CD4-positive, CD25-positive, alpha-beta regulatory T cell (primary cell): ENCODE measurements at places on chromosomes 5 and 9. TPM values are rescaled to one million over a fixed set of nuclear protein-coding genes. Genes with fewer than 3 reads are reported as not detected.

The WHRN gene
- 1.4 TPM for polyA plus RNA-seq

The XRCC4 gene
- 10.1 TPM for polyA plus RNA-seq

DNA sequence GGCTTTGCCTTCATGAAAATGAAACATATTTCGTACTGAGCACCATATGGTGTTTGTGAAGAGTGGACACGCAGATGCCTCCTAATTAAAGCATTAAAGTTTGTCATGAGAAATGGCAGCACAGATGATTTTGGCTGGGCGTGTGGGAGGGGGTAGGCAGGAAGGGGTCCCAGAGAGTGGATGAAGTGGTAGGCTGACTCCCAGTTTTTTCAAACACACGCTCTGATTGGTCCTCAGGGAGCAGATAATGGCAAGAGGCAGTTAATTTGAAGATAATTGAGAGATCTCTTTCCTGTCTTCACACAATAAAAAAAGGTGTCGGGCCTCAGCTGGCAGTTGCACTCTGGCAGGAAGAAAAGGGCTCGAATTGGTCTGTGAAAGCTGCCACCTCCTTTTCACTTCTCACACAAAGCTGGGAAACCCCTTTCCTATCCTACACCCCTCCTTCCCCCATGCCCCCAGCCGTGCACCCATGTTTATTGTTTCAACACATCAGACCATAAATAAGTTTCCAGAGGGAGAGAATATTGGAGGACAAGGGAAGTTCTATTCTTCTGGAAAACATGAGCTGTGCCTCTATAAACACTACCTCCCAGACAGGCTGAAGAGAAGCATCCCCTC is 429.6 kb downstream of the ARHGEF28 start:
- H3K27ac ChIP-seq: no peak overlapping the region
- DNase-seq: no peak
- no peaks in the 10 kb centered on the region for H3K36me3 ChIP-seq
- no peak overlapping the region for H3K4me3 ChIP-seq
- H3K27me3 ChIP-seq: peaks cover 2% of the 10 kb centered on the region
- no peaks in the 10 kb centered on the region for H3K4me1 ChIP-seq

DNA sequence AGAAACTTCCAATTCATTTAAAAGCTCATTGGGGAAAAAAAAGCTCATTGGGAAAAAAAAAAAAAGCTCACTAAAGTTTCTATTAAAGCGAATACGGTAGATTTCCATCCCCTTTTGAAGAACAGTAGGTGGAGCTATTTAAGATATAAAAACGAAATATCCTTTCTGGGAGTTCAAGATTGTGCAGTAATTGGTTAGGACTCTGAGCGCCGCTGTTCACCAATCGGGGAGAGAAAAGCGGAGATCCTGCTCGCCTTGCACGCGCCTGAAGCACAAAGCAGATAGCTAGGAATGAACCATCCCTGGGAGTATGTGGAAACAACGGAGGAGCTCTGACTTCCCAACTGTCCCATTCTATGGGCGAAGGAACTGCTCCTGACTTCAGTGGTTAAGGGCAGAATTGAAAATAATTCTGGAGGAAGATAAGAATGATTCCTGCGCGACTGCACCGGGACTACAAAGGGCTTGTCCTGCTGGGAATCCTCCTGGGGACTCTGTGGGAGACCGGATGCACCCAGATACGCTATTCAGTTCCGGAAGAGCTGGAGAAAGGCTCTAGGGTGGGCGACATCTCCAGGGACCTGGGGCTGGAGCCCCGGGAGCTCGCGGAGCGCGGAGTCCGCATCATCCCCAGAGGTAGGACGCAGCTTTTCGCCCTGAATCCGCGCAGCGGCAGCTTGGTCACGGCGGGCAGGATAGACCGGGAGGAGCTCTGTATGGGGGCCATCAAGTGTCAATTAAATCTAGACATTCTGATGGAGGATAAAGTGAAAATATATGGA is at the start of gene PCDHGA12:
Gene PCDHGA12 (plus strand): TSS at position 176 of the 782 bp plus-strand sequence. CDS start 253 bp downstream, at position 429.
- no peak within 1 kb of the TSS for H3K4me3 ChIP-seq
- no peak within 1 kb of the TSS for H3K27ac ChIP-seq
- DNase-seq: no peak
- H3K4me1 ChIP-seq: no peaks in the 10 kb centered on the region

- no peak for DNase-seq
- no peak overlapping the region for H3K27ac ChIP-seq
- H3K27me3 ChIP-seq: no peaks in the 10 kb centered on the region
- no peaks in the 10 kb centered on the region for H3K4me1 ChIP-seq
These were observed 6.3 kb upstream of the SLC25A48 start for GRCh38 chr5:135827965-135828781.

The ADRA1B gene
- not detected for polyA plus RNA-seq

The NIM1K gene
- not detected for polyA plus RNA-seq

The SLC4A9 gene
- not detected for polyA plus RNA-seq

The RASEF gene
- not detected for polyA plus RNA-seq

- no peaks in the 10 kb centered on the region for H3K36me3 ChIP-seq
- H3K4me3 ChIP-seq: no peak overlapping the region
- no peaks in the 10 kb centered on the region for H3K4me1 ChIP-seq
- H3K27ac ChIP-seq: no peak overlapping the region
These were observed 74.0 kb downstream of the C9orf85 start for GRCh38 chr9:71985297-71985911.

The CRHBP gene
- polyA plus RNA-seq: not detected

The NME5 gene
- not detected for polyA plus RNA-seq

DNA sequence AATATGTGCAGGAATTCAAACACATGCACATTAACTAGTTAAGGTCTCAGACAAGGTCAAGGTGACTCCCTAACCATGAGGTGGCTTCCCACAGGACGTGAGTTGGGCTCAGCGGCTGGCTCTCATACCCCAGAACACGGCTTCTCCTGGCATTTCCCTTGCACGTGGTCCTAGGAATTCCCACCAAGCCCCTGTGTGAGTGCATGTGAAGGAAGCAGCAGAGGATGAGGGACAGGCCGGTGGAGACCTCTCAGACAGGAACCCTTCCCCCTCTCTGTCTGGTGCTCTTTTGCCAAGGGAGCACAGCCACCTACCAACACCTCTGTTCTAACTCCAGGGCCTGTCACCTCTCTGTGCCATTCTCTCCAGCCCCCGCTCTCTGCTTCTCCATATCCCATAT is 271.0 kb downstream of the FSTL4 start:
- H3K36me3 ChIP-seq: no peaks in the 10 kb centered on the region
- no peak for DNase-seq
- no peak overlapping the region for H3K27ac ChIP-seq
- H3K4me3 ChIP-seq: no peak overlapping the region

DNA sequence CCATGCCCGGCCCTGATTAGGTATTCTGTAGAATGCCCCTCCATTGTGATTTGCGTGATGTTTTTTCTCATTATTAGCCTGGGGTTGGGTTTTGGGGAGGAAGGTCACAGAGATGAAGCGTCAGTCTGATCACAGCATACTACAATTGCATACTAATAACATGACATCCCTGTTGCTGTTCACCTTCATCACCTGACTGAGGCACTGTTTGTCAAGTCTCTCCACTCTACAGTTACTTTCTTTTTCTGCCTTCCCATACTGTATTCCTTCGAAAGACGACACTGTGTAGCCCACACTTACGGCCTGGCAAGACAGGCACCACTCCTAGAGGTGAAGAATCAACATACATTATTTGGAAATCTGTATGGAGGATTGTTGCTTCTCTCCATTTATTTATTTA is 5.5 kb downstream of the ZNF354C start:
- peaks cover 36% of the 10 kb centered on the region for H3K36me3 ChIP-seq
- peaks cover 11% of the 10 kb centered on the region for H3K4me1 ChIP-seq
- H3K4me3 ChIP-seq: no peak overlapping the region
- no peak for DNase-seq

GRCh38 chr5:145778144-145778900 is 56.8 kb downstream of the PRELID2 start:
- DNase-seq: no peak
- no peak overlapping the region for H3K4me3 ChIP-seq
- H3K4me1 ChIP-seq: no peaks in the 10 kb centered on the region
- H3K36me3 ChIP-seq: no peaks in the 10 kb centered on the region
- no peaks in the 10 kb centered on the region for H3K27me3 ChIP-seq

DNA sequence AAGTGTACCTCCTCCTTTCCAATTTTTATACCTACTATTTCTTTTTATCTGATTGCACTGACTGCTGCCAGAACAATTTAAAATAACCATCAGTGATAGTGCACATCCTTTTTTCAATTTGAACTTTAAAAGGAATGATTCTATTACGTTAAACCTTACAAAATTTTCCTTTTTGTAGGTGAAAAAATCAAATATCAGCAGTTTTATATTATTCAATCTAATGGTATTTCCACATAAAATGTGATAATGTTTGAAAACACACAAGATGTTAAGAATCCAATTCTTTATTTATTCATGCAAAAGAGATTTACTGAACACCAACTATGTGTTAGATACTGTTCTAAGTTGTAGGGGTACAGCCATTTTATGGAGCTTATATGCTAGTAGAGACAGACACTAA is 105.7 kb downstream of the GDNF start:
- H3K27ac ChIP-seq: no peak overlapping the region
- no peak for DNase-seq
- no peak overlapping the region for H3K4me3 ChIP-seq
- H3K4me1 ChIP-seq: no peaks in the 10 kb centered on the region
- H3K36me3 ChIP-seq: peaks cover 14% of the 10 kb centered on the region

The WDR38 gene
- not detected for polyA plus RNA-seq

DNA sequence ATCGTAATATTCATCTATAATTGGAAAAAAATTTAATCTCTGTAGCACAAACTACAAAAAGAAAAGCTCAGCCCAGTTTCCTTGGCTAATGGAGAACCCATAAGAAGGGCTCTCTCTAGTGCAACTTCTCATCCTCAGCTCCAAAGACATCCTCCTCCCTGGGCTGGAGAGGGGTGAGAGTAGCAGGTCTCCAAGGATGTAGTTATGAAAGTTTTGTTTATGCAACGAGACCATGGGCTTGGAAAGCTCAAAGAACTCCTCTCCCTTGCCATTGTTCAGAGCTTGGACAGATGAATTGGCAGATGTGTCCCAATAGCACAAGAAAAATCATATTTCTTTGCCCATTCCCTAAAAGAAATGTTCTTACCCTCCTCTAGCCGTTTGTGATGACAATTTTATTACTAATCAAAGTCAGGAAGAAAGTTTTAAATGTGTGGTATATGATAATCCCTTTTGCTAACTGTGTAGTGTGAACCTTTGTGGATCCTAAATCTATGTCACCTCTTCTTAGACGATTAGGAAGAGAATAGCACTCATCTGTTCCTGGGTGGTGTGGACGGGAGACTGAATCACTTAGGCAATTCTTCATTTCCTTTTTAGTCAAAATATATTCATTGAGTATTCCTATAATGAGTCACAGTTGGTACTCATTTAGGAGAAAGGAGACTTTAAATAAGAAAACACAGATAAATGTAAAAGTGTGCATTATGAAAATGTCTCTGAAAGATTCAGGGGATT is 52.2 kb downstream of the GARNL3 start:
- H3K4me1 ChIP-seq: no peaks in the 10 kb centered on the region
- H3K27me3 ChIP-seq: no peaks in the 10 kb centered on the region
- DNase-seq: no peak
- no peak overlapping the region for H3K27ac ChIP-seq

- no peak for DNase-seq
- no peak overlapping the region for H3K4me3 ChIP-seq
- H3K27me3 ChIP-seq: no peaks in the 10 kb centered on the region
- no peak overlapping the region for H3K27ac ChIP-seq
These were observed 6.6 kb upstream of the FBP2 start for GRCh38 chr9:94600258-94600657.

The CCL21 gene
- polyA plus RNA-seq: not detected

DNA sequence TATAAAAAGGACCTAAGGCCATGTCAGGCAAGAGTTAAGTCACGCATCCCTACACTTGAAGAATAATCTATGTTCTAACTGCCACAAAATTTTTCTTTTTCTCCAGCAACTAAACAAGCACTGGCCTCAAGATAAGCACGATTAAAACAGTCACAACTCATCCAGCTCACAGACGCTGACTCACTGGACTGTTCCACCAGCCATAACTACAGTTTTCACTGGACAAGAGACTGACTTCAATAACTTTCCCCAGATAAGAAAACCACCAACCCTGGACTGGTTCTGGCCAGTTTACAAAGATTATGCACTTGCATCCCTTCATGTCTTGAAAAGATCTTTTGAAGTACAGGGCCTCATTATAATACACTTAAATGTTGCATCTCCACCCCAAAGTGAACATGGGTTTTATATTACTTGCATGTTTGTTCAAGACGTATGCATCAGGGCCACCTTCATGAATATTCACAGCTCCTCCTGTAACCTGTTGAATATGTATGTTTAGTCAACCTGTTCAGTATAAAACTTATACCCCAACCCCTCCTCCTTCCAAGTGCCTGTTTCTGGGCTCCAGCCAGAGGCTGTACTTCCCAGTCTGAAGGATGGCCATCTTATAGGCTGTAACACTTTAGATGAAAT is 129.3 kb upstream of the EPB41L4A start:
- no peak overlapping the region for H3K27ac ChIP-seq
- no peak for DNase-seq

The WDR31 gene
- 0.32 TPM for polyA plus RNA-seq

GRCh38 chr5:58717303-58718007 is 134.6 kb downstream of the RAB3C start:
- no peaks in the 10 kb centered on the region for H3K36me3 ChIP-seq
- H3K27me3 ChIP-seq: no peaks in the 10 kb centered on the region
- no peaks in the 10 kb centered on the region for H3K4me1 ChIP-seq
- no peak for DNase-seq
- H3K4me3 ChIP-seq: no peak overlapping the region

DNA sequence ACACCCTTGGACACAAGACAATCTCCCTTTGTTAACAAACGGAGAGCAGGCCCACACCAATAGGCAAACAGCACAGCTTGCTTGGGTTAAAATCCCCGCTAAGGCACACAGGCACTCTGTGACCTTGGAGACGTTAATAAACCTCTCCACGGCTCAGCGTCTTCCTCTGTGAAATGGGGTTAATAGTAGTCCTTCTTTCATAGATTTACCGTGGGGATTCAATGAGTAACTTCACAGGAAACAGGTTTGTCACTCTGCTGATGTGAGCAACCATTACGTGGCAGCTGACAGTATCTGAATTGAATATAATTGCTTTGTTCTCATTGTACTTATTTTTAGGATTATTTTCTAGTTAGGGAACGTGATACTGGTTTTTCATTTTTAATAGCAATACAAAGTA is 65.2 kb upstream of the ADRA1B start:
- H3K36me3 ChIP-seq: no peaks in the 10 kb centered on the region
- no peak overlapping the region for H3K27ac ChIP-seq
- no peaks in the 10 kb centered on the region for H3K4me1 ChIP-seq

DNA sequence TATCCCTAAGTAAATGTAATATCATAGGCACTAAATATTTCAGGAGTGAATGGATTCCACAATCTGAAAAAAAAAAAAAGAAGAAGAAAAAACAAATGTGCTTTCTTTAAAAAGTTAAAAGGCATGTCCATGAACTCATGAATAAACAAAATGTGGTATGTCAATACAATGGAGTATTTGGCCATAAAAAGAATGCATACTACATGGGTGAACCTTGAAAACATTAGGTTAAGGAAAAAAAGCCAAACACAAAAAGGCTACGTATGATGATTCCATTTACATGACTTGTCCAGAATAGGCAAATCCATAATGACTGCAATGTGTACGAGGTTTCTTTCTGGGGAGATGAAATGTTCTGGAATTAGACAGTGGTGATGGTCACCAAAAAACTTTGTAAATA is 45.3 kb downstream of the FNIP1 start:
- DNase-seq: no peak
- no peak overlapping the region for H3K27ac ChIP-seq
- H3K27me3 ChIP-seq: no peaks in the 10 kb centered on the region
- H3K4me1 ChIP-seq: peaks cover 20% of the 10 kb centered on the region
- no peaks in the 10 kb centered on the region for H3K36me3 ChIP-seq
